ENCODE measurements at places on chromosomes 2 and 18.

- no peak for DNase-seq
These were observed 131.5 kb downstream of the UXS1 start for GRCh38 chr2:106062627-106063026.

GRCh38 chr2:120893811-120894584 lies 158.3 kb downstream of the GLI2 start:
- DNase-seq, result no peak

DNA sequence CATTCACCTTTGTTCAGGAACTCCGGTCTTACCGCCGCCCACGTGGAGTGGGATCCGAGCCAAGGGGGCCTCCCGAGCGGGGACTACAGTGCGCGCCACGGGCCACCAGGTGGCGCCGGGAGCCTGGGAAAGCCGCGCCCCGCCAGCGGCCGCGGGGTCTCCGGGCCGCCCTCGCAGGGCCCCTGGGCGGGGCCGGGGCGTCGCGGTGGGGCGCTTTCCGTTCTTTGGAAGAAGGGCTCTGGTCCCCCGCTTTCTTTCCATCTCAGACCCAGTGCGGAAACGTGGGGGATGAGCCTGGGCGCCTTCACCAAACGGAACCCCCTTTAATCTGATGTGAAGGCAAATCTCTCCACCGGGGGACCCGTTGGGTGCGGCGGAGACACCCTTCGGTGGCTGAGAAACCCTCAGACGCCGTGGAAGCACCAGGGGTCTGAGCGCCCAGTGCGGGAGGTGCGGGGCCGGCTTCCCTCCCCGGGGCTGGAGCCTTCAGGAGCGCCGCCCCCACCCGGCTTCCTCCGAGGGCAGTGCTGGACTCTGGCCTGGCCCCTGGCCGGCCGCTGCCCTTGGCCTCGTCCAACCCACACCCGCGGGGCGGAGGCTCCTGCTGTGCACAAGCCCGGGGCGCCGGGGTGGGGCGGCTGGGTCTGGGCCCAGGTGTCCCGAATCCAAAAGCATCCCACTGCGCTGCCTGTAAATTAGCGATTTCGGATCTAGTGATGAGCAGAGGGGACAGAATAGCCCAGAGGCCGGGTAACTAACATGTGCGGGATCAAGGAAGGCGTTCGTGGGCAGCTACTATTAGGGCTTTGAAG lies 44.6 kb downstream of the GORASP2 start:
- peak; percentile 31 for DNase-seq

- no peak for DNase-seq
These were observed 207.4 kb upstream of the NRP2 start for GRCh38 chr2:205474741-205475415.

DNA sequence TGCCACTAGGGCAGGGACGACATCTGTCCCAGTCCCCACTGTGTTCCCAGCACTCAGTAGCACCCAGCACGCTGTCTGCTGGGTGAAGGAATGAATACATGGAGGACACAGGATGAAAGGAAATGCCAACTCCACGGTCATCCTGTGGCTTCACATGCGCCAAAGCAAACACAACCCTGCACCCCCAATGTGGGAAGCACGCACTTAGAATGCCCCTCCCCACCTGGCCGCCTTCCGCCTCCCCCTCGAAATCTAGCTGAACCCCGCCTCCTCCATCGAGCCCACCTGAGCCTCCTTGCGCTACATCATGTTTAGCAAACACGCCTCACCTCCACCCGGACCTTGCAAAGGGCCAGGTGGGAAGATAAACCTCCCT lies 33.9 kb downstream of the ADCY3 start:
- DNase-seq, result no peak

GRCh38 chr2:149652526-149652925 lies 65.0 kb upstream of the MMADHC start:
- DNase-seq, result no peak

DNA sequence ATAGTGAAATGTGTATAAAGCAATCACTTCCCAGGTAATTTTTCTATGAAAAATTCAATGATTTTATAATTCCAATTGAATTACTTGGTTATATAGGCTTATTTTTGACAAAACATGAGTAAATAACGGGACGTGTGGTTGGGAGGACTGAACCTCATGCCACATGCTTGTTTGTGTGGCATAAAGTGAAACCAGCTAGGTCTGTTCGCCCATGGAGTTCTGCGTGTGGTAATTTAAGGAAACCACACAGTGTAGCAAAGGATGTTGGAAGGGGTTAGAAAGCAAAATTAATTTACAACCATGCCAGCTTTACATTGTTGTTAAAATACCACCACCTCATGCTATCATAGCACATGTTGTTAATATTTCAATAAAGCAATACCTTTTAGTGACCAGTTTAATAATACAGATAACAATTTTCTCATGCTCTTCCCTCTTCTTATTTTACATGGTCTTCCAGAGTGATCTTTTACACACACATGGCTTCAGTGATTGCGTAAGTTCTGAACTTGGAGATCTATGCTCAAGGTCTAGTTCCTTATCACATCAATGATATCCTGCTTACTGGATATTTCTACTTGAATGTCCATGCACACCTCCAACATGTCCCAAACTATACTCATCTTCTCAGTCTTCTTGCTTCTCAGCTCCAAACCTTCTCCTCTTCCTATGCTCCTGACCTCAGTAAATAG lies 156.4 kb upstream of the ITGA4 start:
- no peak for DNase-seq

DNA sequence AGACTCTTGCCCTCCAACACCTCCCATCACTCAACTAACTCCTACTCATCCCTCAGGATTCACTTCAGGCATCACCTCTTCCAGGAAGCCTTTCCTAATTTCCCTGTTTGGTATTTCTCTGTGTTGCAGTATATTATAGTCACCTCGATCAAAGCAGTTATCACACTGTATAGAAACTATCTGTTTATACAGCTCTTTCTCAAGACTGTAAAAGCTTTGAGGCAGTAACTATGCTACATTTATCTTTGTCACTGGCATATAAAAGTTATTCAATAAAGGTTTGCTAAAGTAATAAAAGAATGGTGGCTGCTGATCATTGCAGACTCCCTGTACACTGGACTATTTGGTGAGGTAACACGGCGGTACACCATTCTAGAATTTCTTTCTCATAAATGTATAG lies 284.9 kb downstream of the PAX3 start:
- DNase-seq, result no peak

DNA sequence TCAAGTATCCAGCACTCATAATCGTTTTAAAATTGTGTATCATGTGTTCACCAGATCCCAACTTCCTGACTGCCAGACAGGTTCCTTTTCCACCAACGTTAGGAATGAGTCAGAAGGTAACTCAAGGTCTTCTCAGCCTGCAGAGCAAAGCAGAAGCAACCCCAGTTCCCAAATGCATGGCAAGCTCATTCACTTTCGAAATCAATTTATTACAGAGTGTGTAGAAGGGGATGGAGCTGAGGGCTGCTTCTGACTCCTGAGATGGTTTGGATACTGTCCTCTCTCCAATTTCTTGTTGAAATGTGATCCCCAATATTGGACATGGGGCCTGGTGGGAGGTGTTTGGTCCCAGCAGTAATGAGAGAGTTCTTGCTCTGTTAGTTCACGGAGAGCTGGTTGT lies 114.5 kb downstream of the PIEZO2 start:
- DNase-seq, result no peak

DNA sequence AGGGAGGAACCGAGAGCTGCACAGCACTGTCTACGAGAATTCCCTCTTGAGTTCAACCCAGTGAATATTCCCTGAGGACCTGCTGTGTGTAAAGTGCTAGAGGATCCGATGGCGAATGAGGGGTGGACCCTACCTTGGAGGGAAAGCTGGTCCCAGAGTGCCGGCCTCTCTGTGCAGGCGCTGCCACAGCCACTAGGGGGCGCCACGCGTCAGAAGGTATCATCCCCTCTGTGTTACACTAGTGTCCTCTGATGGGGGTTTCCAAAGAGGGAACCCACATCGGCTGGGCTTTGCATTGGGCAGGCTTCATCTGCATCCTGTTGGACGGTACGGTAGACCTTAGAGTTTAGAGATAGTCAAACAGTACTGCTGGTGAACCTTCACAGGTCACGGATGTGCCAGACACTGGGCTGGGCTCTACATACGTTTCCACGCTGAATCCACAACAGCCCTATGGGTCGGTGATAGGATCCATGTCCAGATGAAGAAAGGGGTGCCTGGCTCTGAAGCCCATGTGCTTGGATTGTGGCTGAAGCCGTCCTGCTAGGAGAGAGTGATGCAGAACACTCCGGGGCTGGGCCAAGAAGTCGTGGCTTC lies 39.0 kb downstream of the COA5 start:
- no peak for DNase-seq

DNA sequence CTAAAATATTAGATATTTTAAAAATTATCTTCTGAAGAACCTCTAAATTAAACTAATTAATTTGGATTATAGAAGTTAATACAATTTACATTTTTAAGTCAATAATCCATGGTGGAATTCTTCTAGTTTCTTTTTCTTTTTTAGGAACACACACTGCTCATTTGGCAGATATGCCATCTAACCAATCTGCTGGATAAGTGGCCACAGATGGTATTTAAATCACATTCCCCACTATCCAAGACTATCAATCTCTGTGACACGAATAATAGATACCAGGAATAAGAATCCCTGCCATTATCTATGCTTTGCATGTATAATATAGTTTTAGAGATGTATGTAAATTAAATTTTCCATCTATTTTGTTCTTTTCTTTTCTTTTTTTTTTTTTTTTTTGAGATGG lies 58.5 kb downstream of the CABYR start:
- no peak for DNase-seq
